ENCODE measurements at places on chromosomes 5 and 9.

- DNase-seq: peak; percentile 79
Observed at GRCh38 chr5:36607838-36608783, 1.7 kb downstream of the SLC1A3 start.

DNA sequence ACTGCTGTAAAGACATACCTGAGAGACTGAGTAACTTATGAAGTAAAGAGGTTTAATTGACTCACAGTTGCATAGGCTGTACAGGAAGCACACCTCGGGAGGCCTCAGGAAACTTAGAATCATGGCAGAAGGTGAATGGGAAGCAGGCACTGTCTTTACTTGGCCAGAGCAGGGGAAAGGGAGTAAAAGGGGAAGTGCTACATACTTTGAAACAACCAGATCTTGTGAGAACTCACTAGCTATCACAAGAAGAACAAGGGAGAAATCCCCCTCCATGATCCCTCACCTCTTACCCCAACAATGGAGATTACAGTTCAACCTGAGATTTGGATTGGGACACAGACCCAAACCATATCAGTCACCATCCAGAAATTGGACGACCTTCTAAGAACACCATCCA lies 1285.8 kb upstream of the CDH9 start:
- DNase-seq: no peak

GRCh38 chr9:130140706-130141105 lies 31.5 kb upstream of the NCS1 start:
- no peak for DNase-seq

GRCh38 chr9:16623989-16624743 lies 246.3 kb downstream of the BNC2 start:
- DNase-seq: peak; percentile 44

- DNase-seq: no peak
Observed at GRCh38 chr9:98260635-98261034, 5.2 kb upstream of the TBC1D2 start.

DNA sequence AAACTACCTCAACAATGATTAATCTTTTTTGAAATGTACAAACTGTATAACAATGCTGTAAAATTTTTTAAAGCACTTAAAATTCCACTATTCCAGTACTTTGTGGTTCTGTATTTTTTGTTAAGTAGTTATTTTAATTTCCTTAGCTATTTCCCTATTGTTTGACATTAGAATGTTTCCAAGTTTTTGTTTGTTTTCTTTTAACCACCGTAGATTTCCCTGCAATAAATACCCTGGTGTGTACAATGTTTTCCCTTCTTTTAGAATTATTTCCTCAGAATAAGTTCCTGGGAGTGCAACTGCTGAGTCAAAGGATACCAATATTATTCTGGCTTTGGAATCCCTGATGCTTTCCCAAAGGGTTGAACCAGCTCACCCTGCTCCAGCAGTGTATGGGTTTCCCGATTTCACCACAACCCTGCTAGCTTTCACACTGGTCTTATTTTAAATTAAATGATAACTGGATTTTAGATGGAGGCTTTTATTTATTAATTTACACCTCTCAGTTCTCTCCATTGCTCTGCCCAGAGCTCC lies 20.6 kb upstream of the ANGPTL2 start:
- no peak for DNase-seq

- no peak for DNase-seq
Observed at GRCh38 chr9:98554752-98555151, 154.0 kb downstream of the GABBR2 start.

DNA sequence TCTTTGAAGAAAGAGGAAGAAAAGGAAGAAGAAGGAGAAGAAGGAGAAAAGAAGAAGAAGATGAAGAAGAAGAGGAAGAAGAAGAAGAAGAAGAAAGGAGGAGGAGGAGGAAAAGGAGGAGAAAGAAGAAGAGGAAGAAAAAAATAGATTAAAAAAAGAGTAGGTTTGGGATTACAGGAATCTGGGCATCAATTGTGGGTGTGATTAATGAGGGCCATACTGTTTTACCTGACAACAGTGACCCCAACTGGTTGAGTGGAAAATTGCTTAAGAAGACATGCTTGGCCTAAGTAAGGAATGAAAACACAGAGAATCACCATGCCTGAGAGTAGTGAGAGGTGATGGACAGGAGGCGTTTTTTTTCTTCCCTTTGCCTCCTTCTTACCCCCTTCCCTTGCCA lies 114.6 kb downstream of the FAM170A start:
- peak; percentile 14 for DNase-seq

DNA sequence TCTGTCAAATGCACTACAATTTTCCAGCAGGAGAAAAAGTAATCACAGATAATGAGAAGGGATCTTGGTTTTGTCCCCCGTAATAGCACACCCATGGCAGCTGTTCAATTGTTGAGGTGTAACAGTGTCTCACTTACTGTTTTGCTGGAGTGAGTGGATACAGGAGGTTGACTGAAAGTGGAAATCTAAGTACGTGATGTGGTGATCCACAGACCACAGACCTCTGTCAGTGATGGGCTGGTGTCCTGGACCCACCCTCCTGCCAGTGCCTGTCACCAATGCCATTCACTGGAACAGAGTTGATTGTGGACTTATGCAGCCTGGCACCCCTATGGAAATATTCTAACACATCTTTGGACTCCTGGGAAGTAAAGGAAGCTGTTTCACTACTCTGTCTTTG lies 261.7 kb downstream of the TRPM3 start:
- no peak for DNase-seq

GRCh38 chr5:56211298-56211865 lies 21.7 kb downstream of the ANKRD55 start:
- peak; percentile 91 for DNase-seq

DNA sequence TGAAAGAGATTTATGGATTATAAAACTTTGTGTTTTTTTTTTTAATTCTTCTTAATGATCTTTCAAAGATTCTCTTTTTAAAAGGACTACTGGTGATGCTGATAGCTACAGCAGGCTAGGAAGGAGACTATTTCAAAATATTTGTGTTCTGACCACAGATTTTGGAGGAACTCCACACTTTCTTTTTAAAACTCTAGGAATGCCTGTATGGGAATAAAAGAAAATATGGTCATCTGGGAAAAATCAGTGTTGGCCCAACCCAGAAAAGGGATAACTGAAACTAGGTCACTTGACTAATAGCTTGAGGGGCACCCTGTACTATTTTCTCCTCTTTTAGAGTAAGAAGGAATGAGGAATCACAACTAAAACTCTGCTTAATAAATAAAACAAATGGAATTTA lies 97.6 kb upstream of the ADAMTS19 start:
- peak; percentile 38 for DNase-seq

DNA sequence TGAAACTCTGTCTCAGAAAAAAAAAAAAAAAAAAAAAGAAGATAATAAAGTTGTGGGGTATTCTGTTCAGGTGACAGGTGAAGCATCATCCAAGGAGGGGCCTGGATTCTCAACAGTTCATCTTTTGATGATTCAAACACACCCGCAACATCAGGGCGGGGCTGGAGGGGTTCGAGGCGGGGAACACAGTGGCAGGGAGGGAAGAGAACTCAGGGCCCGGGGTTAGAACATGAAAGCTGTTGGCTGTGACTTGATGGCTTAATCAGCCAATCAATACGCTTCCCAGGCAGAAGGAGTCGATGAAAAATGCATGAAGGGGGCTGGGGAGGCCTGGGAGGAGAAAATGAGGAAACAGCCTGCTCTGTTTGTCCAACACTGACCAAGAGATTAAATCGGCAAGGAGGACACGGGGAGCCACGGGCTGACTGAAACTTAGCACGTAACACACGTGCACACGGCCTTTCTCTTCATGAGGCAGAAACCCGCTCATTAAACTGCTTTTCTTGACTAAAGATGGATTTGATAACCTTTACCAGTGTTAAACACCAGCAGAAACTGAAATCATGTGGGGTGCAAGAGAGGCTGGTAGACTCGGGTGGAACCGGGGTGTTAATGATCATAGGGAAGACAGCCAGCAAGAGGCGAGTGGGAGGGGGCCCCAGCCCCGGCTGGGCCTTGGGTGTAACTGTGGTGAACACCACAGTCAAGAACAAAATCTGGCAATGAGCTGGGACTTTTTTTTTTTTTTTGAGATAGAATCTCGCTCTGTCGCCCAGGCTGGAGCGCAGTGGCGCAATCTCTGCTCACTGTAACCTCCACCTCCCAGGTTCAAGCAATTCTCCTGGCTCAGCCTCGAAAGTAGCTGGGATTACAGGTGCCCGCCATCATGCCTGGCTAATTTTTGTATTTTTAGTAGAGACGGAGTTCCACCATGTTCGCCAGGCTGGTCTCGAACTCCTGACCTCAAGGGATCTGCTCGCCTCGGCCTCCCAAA lies 105.7 kb upstream of the RAPGEF1 start:
- no peak for DNase-seq

- DNase-seq: no peak
Observed at GRCh38 chr5:158502686-158503085, 597.0 kb downstream of the EBF1 start.

GRCh38 chr9:16640649-16641048 lies 229.8 kb downstream of the BNC2 start:
- DNase-seq: no peak

DNA sequence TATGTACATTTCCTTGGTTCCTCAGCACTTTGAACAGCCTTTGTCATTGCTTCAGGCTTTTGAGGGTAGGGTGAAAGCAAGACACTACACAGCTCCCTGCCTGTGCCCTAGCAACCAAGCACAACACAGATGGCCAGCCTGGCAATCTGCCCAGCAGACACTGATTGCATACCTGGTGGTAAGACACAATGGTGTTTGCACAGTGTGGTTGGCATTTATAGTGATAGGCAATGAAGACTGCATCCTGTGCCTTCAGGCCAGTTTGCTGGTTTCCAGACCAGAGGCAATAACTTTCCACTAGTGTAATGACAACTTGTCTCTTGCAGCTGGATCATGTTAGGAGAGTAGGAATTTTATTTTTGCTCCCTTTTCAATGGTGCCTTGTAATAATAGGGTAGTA lies 144.5 kb upstream of the TNC start:
- DNase-seq: peak; percentile 70

DNA sequence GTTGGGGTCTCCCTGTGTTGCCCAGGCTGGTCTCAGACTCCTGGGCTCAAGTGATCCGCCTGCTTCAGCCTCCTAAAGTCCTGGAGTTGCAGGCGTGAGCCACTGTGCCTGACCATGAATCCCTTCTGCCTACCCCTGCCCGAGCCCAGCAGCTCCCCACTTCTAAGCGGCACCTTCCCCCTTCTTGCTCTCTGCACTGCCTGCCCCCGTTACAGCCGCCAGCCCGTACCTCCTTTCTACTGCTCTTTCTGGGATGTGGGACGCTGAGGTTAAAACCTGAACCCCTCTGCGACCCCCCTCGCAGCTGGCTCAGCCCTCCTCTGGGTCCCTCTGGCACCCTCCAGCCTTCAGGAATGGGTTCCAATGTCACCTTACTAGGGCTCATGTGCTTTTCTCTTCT lies 249.6 kb downstream of the PBX3 start:
- DNase-seq: no peak

DNA sequence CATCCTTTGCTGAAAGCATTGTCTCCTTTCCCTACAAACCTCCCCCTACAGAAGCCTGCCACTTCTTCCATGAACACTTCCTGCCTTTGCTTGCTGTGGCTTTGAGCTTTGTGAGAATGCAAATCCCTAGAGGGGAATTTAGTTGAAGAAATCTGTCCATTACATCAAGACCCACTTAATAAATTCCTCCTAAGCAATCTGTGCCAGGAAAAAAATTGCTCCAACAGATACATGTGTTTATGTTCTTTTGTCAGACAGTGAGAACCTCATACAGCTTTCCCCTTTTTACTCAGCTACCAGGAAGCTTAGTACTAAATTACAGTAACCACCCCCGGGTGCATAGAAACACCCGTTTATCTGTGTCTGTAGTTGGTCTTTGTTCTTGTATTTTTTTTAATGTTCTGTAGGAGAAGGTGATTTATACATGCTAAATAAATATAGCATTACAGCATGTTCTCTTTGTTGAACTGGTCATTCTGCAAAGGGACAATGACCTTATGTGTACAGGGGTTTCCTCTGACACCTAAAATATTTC lies 43.9 kb downstream of the SH3TC2 start:
- peak; percentile 87 for DNase-seq

DNA sequence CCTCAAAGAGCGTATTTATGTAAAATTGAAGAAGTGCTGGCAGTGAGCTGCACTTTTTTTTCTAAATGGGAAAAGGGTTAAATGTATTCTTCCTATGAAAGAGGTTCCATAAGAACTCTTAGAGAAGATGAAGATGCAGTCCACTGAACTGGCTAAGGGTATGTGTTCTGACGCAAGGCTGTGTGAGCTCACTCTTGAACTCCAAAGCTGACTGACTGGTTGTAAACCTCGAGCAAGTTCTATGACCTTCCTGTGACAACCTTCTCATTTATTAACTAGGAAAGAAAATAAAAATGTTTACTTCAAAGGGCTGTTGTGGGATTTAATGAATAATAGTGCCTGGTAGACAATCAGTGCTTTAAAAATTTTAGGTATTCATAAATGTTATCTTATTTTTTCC lies 46.7 kb downstream of the POC5 start:
- no peak for DNase-seq

DNA sequence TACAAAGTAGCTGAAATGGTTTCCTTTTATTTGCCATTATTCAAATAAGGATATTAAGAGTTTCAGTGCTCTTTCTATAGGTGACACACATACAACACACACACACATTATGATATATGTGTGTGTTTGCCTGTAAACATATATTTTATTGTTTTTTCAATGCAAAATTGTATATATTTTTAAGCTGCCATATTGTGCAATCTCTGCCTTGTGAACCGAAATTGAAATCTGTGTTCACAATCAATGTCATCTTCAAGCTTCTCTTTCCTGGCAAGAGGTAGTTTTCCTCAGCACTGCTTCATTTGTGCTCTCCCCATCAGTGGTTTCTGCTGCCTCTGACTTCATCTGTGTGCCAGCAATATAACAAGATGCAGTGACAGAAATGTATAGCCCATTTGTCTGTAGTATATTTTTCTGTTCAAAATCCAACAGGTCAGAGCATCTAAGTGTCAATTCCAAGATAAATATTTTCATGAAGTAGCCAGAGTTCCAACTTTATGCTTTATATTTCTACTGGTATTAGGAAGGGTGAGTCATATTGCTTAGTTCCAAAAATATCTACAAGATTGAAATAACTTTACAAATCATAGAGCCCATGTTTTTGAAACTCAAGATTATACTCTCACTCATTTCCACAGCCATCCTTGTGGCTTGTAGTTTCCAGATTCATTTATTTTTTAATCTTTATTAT lies 1704.8 kb upstream of the CDH9 start:
- peak; percentile 12 for DNase-seq

DNA sequence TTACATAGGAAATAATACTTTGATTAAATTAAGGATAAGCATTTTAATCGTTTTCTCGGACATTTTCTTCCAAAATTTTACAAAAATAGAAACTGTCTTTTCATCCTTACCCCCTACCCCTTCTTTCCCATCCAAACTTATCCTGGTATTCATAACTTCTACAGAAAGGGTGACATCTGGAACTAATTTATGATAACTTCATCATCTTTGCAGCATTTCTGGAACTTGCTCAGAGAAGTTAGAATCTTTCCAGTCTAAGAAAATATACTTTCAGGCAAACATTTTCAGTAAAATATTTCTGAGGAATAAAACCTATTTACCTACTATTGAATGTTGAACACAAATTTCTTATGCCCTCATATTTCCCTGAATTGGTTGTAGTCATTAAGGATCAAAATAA lies 309.0 kb downstream of the MAN2A1 start:
- peak; percentile 68 for DNase-seq

GRCh38 chr5:77770293-77771005 lies 5.7 kb downstream of the TBCA start:
- DNase-seq: no peak
